ENCODE measurements at places on chromosomes 13 and 19.

- DNase-seq = no peak
Measured at GRCh38 chr19:55673465-55673864, 1.6 kb upstream of the EPN1 start.

DNA sequence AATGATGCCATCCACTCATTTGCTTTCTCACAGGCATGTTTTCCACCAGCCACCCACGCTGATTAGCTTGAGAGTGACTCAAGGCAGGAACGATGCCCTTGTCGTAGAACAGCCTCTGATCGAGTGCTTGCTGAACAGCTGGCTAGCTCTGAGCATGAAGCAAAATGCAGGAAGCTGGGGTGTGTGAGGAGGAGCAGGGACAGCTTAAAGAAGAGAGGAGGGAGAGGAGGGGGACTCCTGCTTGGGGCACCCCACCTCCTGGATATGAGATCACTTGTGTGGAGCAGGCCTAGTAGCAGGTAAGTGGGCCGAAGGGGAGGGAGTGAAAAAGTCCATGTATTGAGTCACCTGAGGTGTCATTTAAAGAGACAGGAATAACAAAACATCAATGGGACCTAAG is 48.8 kb downstream of the IRS2 start:
- DNase-seq = no peak

- no peak for DNase-seq
Measured at GRCh38 chr13:49407068-49407467, 36.8 kb downstream of the CAB39L start.

GRCh38 chr13:95343944-95344343 is 42.7 kb upstream of the ABCC4 start:
- no peak for DNase-seq

DNA sequence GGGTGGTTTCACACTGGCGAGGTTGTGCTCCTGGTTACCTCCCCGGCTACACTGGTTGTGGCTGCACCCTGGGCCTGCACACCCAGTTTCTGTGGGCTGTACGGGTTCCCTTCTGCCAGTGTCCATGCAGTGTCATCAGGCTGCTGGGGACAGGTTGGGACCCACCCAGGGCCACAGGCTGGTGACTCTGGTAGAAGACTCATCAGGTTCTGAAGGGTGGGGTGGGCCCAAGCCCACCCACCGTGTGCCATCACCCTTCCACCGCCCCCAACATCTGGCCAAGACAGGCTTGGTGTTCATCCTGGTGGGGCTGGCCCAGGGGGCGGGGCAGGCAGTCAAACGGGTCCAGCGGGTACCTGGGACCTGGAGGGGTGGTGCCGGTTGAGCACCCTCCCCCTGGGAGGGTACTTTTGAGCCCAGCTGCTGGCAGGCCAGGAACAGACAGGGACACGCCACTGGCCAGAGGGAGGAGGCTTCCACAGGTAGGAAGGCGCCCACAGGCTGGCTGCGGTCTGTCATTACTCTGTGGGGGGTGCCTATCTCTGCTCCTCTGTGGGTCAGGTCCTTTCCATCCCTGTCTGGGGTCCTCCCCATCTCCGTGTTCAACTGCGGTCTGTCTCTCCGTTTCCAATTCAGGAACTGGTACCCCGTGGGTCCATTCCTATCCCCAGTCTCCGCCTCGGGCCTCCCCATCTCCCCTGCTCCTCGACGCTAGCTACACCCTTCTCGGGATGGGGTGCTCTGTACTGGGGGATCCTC is at the start of gene RNF225:
Gene RNF225 (plus strand): TSS at position 437 of the 759 bp plus-strand sequence. CDS start 434 bp downstream, outside the sequence.
- DNase-seq = no peak

GRCh38 chr13:36883824-36884223 is 36.2 kb downstream of the SMAD9 start:
- DNase-seq = no peak

GRCh38 chr13:107284173-107284572 is 716.2 kb upstream of the ARGLU1 start:
- DNase-seq = no peak

DNA sequence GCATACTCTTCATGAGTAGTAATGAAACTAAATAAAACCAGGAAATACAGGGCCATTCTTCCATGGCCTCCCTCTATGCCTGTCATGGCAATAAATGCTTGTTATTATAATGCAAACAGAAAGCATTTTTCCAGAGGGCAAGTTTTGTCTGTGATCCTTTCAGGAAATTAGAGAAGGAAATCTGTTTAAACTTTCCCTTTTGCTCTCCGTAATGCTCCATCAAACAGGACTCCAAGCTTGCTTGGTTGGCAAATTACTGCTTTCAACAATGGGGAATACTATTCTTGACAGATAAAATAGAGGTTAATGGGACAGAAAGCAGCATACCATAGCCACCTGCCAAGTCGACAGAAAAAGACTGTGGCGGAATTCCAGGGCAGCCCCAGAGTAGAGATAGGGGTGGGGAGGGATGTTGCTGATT is 252.5 kb downstream of the LHFPL6 start:
- no peak for DNase-seq

DNA sequence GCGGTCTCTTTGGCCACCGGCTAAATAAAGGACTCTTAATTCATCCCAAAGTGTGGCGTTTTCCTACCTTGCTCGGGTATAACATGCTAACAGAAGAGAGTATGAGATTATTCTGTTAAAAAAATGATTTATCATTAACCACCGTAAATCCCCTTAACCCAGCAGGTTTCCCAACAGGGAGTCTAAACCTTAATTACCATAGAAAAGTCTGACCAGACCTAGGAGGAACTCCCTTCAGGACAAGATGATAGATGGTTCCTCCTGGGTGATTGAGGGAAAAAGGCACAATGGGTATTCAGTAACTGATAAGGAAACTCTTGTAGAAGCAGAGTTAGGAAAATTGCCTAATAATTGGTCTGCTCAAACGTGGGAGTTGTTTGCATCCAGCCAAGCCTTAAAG is 193.7 kb downstream of the ZNF737 start:
- DNase-seq = no peak

GRCh38 chr13:33227927-33228647 is 57.5 kb downstream of the STARD13 start:
- DNase-seq = no peak

GRCh38 chr19:33442706-33443105 is 69.2 kb downstream of the CEBPG start:
- DNase-seq = no peak

DNA sequence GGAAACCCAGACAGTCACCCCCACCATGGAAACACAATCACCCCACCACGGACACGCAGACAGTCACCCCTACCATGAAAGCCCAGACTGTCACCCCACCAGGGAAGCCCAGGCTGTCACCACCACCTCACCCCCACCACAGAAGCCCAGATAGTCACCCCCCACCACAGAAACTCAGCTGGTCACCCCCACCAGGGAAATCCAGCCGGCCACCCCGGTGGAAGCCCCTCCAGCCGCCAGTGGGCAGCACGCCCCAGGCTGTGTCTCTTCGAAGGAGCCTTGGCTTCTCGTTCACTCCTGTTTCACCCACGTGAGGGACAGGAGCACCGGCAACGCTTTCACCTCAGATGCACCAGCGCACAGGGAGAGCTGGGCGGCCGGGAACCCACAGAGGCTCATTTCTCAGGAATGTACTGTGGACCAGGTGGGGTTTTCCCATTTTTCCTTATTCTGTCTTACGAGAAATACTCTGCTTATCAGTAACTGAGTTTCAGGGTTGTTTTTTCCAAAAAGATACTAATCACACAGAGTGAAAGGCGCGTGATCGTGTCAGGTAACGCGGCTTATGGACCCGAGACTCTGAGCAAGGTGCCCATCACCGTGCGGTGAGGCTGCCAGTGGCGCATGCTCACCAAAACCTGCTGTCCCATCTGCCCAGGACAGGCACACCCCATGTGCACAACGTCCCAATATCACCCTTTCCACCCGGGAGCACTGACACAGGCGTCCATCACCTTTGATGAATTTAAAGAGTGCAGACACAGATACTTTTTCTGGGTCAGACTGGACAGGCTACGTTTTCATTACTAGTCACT is 28.0 kb downstream of the CARS2 start:
- peak; percentile 25 for DNase-seq

GRCh38 chr13:48255090-48255489 is 22.1 kb downstream of the ITM2B start:
- DNase-seq = no peak

- no peak for DNase-seq
Measured at GRCh38 chr19:14814982-14815652, 19.9 kb downstream of the OR7A5 start.
